Type B pancreatic cell (in vitro differentiated cells): ENCODE measurements at places on chromosomes 12 and 14.

DNA sequence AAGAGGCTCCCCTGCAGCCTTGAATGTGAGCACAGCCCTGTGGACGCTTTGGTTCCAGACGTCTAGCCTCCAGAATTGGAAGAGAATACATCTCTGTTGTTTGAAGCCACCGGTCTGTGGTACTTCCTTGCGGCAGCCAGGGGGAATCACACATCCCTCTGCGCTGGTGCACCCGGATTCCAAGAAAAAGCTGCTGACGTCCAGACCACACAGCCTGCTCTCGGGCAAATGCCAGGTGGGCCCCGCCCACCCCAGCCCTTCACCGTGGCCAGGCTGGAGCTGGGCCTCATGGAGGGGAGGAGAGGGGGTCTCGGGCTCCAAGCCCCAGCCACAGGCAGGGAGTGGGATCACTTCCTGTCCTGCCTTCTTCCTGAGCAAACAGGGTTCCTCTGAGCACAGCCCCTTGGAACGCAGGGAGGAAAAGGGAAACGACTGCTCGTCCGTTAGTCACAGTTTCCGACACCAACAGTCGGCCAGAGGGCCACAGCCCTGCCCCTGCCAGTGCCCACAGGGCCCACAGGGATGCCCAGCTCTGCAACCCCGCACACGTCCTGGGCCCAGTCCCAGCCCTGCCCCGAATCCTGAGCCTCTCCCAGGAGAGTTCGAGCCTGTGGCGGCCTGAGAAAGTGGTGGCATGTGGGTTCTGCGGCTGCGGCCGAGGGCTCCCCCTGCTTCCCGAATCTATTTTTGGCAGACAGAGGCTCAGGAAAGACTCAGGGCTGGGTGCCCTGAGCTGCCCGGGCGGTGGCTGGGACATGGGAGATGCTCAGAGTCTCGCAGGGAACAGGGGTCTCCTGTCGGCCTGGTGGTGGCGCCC is 85.3 kb downstream of the RFLNA start:
- no peak for DNase-seq

DNA sequence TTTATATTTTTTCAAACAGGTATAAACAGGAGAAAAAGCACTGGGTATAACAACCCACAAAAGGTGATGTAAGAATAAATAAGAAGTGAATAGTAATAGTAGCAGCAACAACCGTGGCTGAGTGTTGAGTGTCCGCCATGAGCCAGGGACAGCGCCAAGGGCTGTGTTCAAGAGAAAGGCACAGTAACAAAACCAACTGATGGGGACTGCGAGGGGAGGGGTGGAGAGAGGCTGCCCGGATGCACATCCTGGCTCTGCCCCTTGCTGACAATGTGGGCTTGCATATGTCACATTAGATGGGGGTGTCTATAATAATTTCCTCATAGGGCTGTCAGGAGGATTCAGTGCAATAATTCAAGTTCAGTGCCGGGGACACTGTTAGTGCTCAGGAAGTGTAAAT is 912.4 kb downstream of the VRK1 start:
- DNase-seq: no peak

- DNase-seq: no peak
Measured at GRCh38 chr12:106249411-106250135, 1.8 kb upstream of the CKAP4 start.

DNA sequence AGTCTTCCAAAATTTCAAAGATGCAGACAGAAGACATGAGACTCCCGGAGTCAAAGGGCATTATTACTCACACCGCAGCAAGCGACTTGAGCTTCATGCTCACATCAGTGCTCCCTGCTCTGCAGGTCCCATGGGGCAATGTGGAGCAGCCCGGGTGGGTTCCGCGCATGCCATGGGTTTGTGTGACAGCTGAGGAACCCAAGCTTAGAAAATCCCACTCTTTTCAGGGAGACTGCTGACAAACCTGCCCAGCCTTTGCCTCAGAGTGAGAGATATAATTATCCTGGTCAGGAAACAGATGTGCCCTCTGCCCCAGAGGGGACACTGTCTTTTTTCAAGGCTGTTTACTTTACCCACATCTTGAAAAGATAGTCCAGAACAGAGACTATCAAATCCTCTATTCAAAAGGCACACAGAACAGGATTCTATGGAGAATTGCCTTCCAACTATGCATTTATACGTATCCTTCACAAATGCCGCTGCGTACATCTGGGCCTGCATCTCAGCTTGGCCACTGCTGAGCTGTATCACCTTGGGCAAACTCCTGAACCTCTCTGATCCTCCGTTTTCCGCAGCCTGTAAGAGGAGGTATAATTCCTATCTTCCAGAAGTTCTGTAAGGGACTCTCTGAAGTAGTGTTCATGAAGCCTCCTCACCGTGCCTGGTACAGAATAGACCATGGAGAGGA is 16.0 kb downstream of the C14orf132 start:
- no peak for DNase-seq

DNA sequence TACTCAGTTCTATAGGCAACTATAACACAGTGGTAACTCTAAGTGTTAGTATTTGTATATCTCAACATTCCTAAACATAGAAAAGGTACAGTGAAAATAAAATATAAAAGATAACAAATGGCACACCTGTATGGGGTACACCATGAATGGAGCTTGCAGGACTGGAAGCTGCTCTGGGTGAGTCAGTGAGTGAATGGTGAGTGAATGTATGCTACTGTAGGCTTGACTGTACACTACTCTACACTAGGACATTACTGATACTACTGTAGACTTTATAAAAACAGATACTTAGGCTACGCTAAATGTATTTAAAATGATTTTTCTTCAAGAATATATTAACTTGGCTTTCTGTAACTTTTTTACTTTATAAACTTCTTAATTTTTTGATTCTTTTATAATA is 25.5 kb downstream of the TEAD4 start:
- DNase-seq: no peak

- DNase-seq: no peak
Measured at GRCh38 chr14:59281609-59282377, 93.3 kb downstream of the DAAM1 start.

GRCh38 chr12:3976351-3976938 is 103.2 kb upstream of the PARP11 start:
- no peak for DNase-seq

DNA sequence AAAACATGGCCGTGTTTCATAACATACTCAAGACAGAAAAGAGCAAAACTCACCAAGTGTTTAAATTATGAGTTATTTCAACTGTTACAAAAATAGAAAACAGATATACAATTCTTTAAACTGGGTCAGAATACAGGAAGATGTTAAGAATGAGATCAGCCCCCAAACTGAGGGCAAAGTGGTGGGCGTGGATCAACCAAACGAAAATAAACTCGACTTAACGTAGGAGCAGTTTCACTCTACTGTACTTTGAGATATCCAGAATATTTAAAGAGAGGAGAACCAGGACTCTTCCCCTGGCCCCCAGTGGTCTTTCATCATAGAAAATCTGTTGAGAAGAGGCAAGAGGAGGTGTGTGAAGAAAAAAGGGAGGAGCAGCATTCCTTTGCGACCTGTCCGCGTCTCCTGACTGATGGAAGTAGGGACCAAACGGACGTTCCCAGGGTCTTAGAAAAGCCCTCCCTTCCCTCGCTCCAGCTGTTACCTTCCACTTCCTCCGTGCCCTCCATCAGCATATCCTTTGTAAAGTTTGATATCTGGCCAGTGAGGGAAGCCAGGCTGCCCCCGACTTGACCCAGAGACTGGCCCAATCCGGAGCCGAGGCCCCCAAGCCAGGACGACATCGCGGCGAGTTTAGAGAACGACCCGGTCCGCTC is 668 bp downstream of the TRIP11 start:
- peak; percentile 71 for DNase-seq

DNA sequence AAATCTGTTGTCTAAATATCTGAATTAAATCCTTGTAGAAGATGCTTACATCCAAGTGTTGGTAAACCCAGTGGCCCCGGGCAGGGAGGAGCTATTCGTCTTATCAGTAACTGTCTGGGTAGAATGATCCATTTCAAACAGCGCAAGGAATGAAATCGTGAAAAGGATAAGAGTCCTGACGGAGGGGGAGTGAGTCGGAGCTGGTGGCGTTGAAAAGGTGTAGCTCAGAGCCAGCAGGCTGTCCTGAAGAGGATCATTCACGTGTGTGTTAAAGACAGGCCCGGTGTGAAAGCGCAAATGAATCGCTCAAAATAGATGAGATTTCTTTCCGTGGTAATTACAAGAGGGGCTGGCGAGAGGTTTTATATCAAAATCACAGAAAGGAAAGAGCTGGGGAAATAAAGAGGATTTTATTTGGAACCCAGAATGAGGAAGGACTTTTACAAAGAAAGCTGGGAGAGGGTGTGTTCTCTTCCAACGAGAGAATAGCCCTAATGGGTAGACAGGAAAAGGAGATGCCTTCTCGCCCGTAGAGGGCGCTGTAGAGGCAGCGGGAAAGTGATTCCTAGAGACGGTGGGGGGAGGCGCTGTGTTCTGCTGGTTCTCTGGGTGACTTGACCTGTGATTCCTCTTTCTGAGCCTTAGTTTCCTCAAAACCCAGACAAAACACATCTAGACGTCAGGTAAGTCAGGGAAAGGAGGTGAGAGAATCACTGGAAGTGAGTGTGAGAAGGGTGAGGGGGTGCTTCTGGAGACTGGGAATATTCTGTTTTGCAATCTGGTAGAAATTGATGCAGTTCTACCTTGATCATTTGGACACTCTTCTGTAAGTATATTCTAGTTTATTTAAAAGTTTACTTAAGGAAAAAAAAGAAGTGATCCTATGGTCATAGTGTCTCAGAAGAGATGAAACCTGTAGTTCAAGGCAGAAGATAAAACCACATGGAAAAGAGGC is 39.3 kb downstream of the SRRM4 start:
- DNase-seq: no peak

DNA sequence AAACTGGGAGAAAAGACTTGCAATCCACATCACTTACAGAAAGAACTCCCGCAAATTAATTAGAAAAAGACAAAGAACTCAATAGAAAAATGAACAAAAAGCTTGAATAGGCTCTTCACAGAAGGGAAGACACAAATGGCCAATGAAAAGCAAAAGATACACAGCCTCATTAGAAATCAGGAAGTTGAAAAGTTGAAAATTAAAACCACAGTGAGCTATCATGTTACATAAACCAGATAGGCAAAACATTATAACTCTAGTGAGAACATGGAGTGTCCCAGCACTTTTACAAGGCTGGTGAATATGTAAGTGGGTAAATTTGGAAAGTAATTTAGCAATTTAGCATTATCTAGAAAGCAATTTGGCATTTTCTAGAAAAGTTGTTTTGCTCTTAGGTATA is 158.4 kb upstream of the RASSF8 start:
- no peak for DNase-seq

DNA sequence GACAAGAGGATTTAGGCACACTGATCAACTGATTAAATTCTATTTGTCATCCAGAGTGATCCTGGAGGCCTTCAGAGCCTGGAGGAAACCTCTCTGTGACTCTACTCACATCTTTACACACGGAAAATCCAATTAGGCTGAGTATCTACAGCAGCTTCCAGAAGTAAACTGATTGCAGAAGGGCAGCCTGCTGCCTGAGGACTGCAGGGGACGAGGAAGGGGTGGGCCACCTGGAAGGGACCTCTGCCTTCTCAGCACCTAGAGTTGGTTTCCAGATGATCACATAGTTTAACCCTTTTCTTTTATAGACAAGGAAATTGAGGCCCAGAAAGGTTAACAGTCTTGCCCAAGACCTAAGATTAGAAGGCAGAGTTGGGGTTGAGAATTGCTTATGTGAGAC is 206.1 kb downstream of the DAD1 start:
- DNase-seq: no peak

DNA sequence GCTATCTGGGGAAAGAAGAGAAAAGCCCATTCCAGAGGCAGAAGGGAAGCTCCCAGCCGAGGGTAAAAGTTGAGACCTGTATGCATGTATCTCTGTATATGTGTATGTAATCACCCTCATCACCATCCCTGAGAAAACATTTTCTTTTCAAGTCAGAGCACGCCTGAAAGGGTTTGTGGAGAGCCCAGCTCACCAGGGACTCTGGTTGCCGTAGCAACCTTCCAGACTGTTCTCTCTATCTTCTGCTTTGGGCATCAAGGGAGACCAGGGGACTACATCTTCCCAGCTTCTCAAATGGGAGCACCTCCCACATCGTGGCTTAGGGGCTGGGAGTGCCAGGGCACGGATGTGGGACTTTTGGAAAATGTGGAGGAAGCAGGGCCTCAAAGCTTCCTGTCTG is 93.5 kb downstream of the GALNT8 start:
- no peak for DNase-seq

- DNase-seq: no peak
Measured at GRCh38 chr14:68693926-68694325, 98.9 kb downstream of the ZFP36L1 start.

DNA sequence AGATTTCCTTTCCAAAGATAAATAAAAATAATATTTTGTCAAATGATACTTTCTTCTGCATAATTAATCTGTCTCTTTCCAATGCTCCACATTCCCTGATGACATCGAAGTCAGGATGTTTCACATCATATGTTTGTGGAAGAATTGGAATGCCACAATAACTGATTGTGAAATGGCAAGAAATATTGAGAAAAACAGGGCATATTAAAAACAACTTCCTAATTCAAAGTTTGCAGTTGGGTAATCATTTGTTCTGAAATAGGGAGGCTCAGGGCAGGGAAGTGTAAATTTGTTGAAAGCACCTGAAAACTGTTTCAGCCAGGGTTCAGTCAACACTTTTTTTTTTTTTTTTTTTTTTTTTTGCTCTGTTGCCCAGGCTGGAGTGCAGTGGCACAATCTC is 50.7 kb downstream of the BCAT1 start:
- no peak for DNase-seq

GRCh38 chr12:116672842-116673516 is 64.9 kb downstream of the SPRING1 start:
- no peak for DNase-seq

DNA sequence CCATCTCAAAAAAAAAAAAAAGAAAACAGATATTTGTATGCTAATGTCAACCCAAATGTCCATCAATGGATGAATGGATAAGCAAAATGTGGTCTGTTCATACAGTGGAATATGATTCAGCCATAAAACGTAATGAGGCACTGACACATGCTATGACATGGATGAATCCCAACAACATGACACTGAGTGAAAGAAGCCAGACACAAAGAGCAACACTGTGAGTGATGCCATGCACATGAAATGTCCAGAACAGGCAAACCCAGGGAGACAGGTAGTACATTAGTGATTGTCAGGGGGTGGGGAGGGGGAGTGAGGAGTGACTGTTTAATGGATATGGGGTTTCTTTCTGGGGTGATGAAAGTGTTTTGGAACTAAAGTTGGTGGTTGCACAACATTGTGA is 50.2 kb downstream of the ARL6IP4 start:
- no peak for DNase-seq

- DNase-seq: no peak
Measured at GRCh38 chr12:132238488-132238854, 90.9 kb downstream of the GALNT9 start.

GRCh38 chr12:16266085-16266484 is 11.4 kb downstream of the SLC15A5 start:
- no peak for DNase-seq

- no peak for DNase-seq
Measured at GRCh38 chr12:84624601-84625000, 288.0 kb downstream of the SLC6A15 start.

- no peak for DNase-seq
Measured at GRCh38 chr14:74913986-74914573, 9.0 kb downstream of the RPS6KL1 start.
